ENCODE measurements at places on chromosomes 1 and 21.

- DNase-seq: no peak
These were observed 801.9 kb downstream of the BRINP3 start for GRCh38 chr1:189675712-189676244.

- DNase-seq: no peak
These were observed 278.5 kb upstream of the C1orf174 start for GRCh38 chr1:4178501-4179113.

GRCh38 chr1:165828669-165829329 is 1.4 kb downstream of the UCK2 start:
- DNase-seq: no peak

DNA sequence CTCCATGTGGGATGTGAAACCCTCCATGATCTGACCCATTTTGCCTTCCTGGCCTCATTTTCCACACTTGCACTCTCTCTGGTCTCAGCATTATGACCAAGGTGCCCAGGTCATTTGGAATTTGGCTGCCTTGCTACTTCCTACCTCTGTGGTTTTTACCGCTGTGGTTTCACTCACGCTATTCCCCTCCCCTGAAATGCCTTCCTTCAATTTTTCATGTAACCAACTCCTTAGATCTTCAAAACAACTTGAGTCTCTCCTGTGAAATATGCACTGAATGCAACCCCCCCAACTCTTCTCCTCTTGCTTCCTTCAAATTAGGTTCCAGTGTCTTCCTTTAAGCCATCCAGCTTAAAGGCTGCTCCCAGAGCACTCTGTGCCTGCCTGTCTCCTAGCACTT is 50.1 kb downstream of the PHC2 start:
- no peak for DNase-seq

GRCh38 chr1:71967670-71968069 is 314.7 kb downstream of the NEGR1 start:
- DNase-seq: no peak

DNA sequence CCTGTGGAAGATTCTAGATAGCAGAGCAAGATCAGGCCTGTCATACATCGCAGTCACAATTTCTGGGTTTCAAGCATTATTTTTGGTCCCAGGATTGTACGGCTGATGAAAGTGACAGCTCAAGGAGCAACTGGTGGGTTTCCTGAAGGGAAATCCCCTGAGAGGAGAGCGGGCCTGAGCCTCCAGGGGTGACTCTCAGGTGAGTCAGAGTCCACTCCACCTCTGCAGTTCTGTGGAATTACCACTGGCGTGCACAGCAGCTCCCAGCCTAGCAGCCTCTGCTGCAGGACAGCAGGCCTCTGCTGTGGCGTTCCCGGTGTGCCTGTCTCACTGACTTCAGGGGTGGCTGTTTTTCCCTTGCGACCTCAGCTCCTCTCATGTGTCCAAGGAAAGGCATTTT is 24.4 kb downstream of the SLC66A1 start:
- no peak for DNase-seq

- DNase-seq: no peak
These were observed 21.1 kb upstream of the GPR157 start for GRCh38 chr1:9149837-9150581.

- no peak for DNase-seq
These were observed 21.1 kb downstream of the ERRFI1 start for GRCh38 chr1:8004803-8005573.

GRCh38 chr1:198620951-198621824 is 17.7 kb upstream of the PTPRC start:
- no peak for DNase-seq

DNA sequence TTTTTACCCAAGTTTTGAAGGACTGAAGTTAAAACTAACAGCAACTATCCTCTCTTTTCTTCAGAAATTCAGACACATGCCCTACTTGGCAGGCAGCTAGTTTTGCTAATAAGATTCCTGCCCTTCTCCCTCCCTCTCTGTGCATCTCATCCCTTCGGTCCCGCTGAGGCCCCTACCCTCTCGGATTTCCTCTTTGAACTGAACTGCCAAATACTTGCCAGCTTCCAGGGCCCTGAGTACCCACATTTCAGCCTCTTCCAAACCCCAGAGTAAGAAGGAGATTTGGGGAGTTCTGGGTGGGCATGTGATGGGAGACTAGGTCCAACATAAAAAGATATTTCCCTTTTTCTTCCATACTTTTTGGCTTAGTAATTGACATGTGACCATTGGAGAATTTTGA is 116.5 kb upstream of the JUN start:
- DNase-seq: no peak

DNA sequence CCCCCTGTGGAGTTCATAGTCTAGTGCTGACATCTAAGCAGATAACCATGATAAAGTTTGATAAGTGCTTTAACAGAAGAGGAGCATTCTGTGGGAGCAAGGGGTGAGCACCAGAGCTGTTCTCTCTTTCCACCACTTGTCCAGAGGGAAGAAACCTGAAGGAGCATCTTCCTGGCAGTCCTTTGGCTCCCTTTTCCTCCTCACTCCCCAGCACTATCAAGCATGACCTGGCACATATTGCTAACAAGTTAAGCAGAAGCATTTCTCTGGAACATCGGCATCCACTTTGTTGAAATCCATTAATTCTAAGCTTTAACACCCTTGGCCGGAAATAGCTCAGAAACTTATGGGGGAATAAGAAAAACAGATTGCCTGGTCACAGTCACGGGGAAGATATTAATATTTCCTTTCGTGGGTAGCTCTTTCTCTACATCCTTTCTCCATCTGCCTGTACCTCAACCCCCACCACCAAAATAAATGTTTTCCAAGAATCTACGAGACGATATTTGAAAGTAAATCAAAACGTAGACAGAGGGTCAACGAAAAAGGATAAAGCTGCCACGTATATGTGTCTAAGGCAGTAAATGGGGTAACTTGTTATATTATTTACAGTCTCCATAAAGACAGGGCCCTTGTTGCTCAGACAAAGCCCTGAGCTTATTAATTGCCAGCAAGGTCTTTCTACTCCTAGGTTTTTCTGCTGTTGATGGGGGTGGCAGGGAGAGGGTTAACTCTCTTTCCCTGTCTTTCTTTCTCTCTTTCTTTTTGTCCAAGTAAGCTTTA is 351.4 kb downstream of the NUF2 start:
- DNase-seq: no peak

- DNase-seq: no peak
These were observed 21.4 kb downstream of the ARHGAP29 start for GRCh38 chr1:94215955-94216354.

GRCh38 chr1:84856726-84857270 is 36.2 kb downstream of the LPAR3 start:
- no peak for DNase-seq

DNA sequence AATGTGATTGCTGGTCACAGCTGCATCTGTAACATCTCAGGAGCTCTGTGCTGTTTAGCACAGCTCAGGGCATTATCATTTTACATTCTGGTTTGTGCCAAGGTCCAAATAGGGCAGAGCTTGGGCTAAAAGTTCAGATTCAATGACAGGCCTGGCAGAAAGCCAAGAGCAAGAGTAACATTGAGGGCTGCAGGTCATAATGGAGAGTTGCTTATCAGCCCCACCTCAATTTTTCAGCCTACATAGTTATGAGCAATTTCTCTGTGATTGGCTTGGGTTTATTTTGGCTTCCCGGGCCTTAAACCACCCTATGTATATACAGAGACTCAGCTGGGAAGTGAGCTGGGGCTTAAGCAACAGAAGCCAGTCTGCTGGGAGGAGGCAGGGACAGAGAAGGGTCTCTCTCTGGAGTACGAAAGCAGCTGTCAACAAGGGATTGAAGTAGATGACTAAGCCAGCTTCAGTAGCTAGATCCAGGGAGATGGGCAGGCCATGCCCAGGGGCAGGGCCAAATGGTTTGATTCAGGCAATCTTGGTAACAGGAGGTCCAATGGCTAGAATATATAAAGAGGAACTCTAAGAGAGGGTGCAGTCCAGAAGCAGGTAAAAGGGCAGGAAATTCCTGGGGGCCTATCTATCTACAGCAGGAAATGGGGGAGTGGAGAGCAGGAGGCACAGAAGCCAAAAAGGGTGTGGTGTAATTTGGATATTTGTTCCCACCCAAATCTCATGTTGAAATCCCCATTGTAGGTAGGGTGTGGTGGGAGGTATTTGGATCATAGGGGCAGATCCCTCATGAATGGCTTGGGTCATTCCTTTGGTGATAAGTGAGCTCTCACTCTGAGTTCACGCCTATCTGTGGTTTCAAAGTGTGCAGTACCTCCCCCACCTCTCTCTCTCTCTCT is 49.0 kb downstream of the BRINP2 start:
- no peak for DNase-seq

GRCh38 chr21:16072737-16073136 is 343.0 kb downstream of the USP25 start:
- DNase-seq: no peak

DNA sequence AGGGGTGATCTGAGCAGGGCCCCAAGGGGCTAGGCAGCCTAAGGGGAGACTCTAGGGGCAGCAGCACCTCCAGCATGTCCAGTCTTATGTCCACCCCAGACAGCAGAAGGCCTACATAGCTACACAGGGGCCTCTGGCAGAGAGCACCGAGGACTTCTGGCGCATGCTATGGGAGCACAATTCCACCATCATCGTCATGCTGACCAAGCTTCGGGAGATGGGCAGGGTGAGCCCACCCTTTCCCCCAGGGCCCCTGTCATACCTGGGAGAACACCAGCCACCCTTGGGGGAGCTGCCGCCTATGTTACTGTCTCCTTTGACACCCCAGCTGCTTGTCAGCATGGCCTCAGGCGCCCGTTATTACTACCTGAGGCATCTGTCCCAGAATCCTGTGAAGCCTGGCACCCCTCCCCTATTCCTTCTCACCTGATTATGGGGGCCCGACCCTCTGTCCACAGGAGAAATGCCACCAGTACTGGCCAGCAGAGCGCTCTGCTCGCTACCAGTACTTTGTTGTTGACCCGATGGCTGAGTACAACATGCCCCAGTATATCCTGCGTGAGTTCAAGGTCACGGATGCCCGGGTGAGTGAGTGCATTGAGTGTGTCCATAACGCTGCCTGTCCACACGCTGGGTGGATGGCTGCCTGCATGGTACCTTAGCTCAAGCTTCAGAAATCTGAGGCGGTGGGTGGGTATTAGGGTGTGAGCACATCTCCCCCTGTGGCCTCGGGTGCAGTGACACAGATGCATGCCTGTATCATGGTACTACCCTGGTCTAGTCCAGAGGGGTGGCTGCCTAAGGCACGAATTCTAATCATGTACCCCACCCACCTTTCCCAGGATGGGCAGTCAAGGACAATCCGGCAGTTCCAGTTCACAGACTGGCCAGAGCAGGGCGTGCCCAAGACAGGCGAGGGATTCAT is 29.7 kb upstream of the KDM4A start:
- DNase-seq: no peak

- no peak for DNase-seq
These were observed 15.3 kb downstream of the CFH start for GRCh38 chr1:196667131-196667530.

DNA sequence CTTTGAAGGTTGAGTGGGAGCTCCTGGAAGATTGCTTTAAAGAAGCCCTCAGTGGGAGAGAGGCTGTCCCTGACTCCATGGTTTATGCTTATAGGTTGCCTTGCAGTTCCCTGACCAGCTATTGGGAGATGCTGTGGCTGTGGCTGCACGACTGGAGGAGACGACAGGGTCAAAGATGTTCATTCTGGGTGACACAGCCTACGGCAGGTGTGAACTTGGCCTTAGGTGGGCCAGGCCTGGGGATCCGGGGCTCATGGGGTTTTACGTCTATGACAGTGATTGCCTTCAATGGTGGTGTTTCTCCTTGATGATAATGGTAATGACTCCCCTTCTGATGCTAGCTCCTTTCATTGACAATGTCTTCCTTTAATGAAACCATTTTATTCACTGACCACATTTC is 692 bp downstream of the DPH2 start:
- no peak for DNase-seq

- DNase-seq: no peak
These were observed 121.8 kb upstream of the KCNK1 start for GRCh38 chr1:233491953-233492620.

DNA sequence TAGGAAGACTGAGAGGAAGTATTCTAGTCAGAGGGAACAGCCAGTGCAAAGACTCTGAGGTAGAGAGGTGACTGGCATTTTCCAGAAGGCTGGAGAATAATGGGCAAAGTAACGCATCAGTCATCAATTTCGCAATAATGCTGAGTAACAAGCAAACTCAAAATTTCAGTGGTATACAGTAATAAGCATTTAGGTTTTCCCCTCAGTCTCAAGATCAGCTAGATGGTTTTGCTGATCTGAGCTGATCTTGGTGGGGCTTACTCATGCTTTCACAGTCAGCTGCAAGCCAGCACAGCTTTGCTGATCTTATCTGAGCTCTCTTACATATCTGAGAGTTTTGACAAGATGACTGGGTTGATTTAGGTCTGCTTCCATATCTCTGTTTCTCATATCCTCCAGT is 108.7 kb downstream of the TSEN15 start:
- DNase-seq: no peak

GRCh38 chr1:61082311-61083012 is at the start of gene NFIA:
NFIA (plus strand) TSS chr1:61082561.
- no peak for DNase-seq

DNA sequence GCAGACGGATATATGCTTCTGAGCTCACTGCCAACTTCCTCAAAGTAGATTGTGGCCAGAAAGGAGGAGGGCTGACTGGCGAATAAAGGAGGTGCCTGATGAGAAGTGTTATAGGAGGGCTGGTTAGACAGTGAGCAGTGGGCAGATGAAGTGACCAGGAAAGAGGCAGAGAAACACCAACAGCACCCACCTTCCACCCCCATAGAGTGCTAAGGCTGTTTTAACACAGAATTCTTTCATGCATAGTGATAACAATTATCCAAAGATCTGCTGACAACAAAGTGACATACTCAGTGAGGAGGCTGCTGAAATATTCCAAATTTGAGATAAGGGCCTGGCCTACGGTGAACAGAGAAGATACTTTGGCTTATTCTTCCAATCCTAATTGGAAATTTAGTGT is 21.2 kb upstream of the MTR start:
- DNase-seq: no peak

- no peak for DNase-seq
These were observed 8.8 kb downstream of the DDR2 start for GRCh38 chr1:162641114-162641513.

DNA sequence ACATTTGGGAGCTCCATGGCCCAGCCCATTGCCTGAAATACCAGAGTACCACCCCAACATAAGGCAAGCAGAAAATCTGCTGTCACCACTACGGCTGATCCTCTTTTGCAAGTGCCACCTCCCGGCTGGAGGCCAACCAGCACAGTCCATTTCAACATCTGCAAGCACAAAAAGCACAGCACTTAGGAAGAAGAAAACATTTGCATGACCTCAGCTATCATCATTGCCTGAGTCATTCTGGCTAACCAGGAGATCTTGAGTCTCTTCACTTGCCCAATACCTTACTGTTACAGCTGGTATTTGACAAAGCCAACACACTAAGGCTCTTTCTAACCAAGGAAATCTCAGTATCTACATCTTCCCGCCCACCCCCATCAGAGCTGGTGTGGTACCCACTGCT is 55.9 kb downstream of the NEK7 start:
- DNase-seq: no peak
